ENCODE measurements at places on chromosomes 16 and 17.

- no peak for DNase-seq
Measured at GRCh38 chr17:14203388-14203787, 33.3 kb downstream of the CDRT15 start.

DNA sequence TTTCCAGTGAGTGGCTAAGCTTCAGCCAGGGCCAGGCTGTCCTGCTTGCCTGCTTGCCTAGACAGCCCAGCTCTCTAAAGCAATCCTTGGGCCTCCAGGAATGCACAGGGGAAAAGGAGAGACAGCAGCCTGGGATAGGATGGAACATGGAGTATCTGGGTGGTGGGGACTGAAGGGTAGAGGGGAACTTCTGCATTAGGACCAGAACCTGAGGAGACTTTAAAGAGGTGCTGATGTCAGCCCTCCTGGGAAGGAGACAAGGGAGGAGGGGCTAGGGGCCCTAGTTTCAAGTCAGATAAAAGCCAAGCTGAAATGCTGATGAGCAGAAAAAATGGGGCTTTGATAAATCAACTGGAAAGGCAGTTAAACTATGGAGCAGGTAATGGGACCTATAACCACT lies 1.8 kb downstream of the HOXB7 start:
- no peak for DNase-seq

DNA sequence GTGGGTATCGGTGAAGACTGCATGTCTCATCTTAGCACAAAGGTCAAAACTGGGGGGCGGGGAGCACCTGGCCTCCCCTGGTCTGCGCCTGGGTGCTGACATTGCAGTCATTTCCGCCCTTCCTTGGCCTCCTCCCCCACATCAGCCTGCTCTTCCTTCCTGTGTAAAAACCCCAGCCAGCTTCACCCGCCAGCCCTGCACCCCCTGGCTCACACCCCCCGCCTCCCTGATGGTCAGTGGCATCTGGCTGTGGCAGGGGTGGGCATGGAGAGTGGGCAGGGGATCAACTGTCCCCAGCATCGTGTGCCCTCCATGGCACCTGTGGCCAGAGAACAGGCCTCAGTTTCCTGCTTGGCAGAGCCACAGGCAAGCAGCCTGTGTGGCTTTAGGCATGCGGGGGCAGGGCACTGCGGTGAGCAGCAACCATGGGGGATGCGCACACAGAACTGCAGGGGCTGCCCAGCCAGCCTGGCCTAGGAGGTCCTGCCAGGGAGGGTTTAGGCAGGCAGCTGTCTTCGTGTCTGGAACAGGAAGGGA lies 26.5 kb upstream of the LASP1NB start:
- DNase-seq, result peak; percentile 69

GRCh38 chr17:77390870-77391269 lies 250.1 kb downstream of the SEC14L1 start:
- DNase-seq, result no peak

DNA sequence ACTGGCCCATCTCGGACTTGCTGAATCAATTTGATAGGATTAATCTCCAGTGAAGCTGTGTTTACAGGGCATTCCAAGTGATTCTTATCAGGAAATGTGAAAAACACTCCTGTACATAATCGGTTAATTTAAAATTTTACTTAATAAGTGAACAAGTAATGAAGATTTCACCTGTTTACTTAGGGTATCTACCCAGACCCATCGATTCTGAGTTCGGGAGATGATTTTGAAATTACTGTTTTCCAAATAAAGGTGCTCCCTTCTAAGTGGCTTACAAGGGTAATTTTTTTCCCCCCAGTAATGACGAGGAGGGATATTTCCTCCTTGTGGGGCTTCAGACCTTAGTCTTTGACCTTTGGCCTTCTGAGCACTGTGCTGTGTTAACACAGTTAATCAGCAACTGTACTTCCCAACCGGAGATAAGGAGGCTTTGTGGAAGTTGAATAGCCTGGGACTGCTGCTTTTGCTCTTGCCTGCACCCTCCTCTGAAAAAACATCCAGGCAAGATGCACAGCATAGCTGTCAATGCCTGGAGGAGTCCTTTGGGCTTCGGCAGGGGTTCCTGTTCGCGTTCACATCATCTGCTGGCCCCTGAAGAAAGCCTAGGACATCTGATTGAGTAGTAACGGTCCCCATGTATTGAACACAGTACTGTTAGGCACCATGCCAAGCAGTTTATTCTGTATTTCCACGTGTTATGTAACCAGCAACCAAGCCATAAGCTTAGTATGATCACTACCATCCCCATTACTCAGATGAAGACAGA lies 1.8 kb downstream of the FAHD1 start:
- DNase-seq, result no peak

DNA sequence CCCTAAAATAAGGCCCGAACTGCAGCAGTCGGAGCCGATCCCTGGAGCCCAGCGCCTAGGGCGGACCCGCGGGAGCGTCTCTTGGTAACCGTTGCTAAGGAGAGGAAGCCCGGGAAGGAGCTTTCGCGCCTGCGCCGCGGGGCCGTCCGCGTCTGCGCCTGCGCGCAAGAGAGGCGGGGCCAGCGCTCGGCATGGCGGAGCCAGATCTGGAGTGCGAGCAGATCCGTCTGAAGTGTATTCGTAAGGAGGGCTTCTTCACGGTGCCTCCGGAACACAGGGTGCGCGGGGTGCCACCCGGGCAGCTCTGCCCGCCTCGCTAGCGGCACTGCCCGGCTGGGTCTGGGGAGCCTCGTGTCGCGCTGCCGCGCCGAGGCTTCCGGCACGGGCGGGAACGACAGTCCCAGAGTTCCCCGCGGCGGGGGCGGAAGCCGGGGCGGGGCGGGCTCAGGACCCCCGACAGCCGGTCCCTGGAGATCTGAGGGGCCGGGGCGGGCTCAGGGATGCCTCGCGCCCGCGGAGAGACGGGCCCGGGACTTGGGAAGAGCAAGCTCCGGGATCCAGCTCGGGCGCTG lies at the start of gene CDK10:
TSS of gene CDK10 (plus strand) at position 170 of the 572 bp plus-strand sequence. CDS start at position 192, 22 bp downstream.
- DNase-seq, result peak; percentile 64

Data from stimulated activated CD8-positive, alpha-beta memory T cell treated with anti-CD3 and anti-CD28 coated beads, Interleukin-4, amount 100 ng/mL, for 1 hour (primary cell).